ENCODE measurements at places on chromosomes 4 and X.

DNA sequence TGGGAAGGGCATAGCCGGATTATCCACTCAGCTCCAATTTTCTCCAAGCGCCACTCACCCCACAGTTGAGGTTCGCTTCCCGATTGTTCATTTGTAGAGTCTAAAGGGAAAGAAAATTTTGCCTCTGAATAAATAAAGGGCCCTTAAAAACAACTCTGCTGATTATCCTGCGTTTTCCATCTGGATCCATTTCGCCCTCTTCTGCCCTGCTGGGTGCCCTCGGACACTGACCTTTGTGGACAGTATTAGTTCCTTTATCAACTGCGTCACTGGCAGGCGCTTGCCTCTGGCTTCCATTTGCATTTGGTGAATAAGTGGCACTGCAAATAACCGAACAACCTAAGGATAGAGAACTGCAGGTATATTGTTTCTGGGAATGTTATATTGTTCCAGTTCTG, 10.1 kb downstream of the GSX2 start:
- no peak for DNase-seq

DNA sequence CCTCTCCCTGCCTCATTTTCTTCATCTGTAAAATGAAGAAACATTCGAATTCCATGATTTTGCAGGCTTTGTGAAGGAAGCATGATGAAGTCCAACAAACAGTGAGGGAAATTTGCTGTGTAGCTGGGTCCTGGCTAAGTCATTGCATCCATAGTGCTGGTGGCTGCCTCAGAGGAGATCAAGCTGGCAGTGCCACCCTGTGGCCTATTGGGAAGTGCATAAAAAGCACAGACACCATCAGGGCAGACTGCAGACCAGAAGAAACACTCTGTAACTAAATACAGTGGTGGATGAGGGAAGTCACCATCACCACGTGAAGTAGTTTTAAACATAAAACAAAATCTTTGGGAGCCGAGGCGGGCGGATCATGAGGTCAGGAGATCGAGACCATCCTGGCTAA, 40.7 kb upstream of the DDX3X start:
- no peak for DNase-seq

- DNase-seq, result no peak
These were observed 55.2 kb downstream of the TRIML1 start for GRCh38 chr4:188194421-188194820.

DNA sequence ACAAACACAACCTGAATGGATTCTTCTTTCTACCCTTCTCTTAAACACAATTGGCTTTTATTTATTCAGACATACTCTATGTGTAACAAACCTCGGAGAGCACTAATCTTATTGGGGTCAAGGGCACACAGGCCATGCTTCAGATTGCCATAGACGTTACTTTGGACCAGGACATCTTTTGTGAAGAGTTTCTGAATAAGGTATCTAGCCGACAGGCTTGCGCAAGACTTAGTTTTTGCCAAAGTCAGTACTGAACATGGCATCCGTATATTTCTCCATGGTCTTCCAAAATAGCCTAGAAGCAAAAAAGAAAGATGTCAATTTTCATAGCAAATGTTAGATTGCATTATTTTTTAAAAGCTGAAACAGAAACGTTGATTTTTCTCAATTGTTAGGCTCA, 49.8 kb downstream of the BEND2 start:
- no peak for DNase-seq

DNA sequence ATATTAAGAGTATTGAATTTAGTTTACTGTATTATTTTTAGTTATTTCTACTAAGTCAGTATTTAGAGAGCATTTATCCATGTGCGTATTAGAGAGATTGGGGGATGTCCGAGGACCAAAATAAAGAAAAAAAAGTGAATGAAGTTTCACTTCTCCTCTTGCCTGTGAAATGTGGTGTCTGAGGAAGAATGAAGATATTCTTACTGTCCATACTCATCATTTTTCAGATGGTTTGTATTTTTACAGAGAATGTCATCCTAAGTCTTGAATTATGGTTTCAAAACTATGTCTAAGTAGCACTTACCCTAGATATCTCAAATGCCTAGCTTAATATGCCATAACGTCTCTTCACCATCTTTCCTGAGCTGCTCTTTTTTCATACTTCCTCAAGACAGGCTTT, 854.3 kb downstream of the C4orf33 start:
- DNase-seq, result no peak

DNA sequence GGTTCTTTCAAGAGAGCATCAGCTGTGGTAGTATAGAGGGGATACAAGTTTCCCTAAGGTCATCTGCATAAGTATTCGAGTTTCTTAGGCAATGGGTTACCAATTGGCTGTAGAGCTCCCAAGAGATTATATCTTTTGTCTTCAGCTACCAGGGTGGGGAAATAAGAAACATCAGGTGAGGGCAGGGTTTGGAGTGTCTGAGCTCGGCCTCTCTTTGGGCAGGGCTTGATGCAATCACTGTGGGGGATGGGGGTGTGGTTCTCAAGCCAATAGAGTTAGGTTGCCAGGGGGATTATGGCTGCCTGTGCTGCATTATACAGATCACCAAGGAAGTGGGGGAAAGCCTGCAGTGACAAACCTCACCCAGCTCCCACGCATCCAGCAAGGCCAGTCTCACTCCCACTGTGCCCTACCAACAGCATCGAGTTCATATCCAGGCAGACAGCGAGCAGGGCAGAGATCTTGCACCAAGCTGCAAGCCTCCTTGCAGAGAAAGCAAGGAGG, 172.1 kb upstream of the MAGEE2 start:
- no peak for DNase-seq

DNA sequence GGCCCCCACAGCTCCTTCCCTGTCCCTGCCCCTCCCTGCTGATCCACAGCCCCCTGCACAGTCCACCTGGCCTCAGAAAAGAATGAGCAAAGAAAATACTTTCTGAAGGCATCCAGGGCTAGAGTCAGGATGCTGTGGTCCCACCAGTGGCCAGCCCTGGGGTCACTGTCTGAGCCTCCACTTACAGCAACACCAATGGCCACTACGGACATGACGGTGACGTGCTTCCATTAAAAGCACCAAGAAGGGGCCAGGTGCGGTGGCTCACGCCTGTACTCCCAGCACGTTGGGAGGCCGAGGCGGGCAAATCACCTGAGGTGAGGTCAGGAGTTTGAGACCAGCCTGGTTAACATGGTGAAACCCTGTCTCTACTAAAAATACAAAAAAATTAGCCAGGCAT, 4.0 kb downstream of the JAKMIP1 start:
- DNase-seq, result no peak

DNA sequence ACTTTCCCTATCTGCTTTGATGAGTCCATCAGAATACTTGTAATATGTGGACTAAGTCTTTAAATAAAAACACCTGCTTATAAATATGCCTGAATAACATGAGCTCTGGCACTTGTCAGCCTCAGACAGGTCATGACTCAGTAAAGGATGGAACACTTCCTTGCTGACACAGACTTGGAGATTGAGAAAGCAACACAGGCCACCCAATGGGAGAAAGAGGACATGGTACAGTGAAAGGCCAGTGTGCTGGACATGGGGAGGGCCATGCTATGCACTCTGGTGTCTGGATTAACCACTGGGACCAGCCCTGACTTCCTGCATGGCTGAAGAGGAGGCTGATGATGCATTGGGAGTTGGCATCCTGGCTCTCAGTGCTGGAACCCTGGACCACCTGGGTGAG, 149.5 kb downstream of the DHRSX start:
- DNase-seq, result no peak

DNA sequence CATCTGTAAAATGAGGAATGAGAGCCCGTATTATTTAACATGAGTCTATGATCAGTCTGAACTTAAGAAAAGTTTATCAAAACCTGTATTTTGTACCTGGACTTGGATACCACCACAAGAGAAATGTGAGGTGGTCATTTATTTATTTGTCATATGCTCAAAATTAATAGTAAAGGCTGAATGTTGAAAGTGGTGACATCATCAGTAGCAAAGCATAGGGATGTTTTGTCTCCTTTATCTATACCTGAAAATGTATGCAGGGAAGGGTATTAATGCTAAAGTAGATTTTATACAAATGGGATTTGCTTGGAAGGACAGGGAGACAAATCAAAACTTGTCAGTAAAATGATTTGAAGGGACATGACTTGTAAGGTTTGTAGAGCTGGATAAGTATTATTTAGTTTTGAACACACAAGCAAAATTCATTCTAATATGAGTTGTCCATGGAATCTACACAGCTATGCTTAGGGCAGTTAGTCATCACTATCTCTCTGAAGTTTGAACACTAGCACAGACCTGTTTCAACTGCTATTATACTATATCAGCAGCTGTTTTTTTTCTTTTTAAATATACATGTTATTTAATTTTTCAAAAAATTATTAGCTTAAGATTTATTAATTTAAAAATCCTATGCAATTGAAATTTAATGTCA, 52.4 kb upstream of the GUCY1A1 start:
- DNase-seq, result no peak

- no peak for DNase-seq
These were observed 56.0 kb downstream of the RAI2 start for GRCh38 chrX:17805120-17805519.

DNA sequence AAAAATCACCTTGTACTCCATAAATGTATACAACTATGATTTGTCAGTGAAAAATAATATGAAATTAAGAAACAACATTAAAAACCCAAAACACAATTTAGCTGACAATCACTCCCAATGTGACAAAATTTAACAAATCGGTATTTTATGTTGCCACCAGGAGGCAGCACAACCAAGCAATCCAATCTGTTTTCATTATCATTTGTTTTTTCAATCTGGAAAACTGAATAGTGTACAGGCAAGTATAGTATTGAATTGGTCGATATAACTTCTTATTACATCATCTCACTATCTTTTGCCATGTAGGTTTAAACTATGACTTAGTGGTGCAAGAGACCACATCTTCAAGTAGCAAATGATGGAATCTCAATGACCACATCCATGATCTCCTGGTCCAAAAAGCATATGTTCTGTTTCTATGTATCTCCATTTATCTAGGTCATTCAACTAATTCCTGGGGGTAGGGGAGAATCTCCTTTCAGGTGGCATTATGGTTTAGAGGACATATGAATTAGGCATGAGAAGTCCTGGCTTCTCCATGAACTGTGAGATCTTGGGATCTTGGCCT, 112.9 kb upstream of the AGA start:
- DNase-seq, result no peak

DNA sequence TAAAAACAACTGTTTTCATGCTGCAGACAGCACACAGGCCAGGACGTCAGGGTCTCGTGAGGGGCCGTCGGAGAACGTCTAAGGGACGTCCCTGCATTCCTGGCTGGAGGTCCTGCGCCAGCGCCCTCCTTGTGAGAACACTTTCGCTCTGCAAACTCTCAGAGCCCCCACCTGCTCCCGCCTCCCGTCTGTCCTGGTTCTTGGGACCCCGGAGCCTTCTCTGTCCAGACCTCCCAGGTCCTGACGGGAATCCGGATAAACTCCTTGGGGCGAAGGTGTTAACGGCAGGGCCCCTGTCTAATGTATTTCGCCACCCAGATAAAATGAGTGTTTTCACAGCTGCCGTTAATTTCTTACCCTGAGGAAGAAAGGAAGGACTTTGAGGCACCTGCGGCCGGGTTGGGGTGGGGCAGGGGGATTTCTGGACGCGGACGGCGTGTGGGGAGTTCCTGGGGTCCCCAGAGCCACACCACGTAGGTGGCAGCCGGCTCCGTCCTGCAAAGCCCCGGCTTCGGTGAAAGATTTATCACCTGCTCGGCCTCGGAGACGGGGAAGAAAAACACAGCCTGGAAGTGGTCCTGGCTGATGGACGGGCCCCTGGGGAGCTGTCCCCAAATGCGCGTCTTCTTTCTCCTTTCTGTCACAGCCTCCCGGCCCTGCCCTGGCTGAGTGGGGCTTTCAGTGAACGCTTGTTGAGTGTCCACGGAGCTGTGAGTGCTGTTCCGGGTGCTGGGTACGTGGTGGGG, 35.1 kb upstream of the PPP2R3B start:
- no peak for DNase-seq

DNA sequence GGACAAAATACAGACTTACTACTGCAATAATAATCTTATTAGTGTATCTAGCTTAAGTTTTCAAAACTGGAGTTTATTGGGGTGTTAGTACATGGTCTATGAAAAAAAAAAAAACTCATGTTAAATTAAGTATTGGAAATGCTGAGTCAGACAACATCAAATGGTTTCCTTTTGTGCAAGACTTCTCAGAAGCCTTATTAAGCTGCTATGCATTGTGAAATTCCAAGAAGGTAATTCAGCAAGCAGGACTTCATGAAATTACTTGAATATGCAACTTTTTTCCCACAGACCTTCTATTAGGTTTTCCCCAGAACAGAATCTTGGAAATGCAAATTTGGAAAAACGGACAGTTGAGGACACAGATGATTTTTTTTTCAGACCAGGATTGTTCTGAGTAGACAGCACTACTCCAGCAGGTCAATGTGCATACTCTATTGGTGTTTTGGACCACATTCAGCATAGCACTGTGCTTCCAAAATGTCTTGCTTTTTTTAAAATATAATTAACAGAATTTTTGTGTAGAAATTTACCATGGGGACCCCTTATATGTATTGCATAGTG, 568.8 kb upstream of the TENM3 start:
- no peak for DNase-seq

DNA sequence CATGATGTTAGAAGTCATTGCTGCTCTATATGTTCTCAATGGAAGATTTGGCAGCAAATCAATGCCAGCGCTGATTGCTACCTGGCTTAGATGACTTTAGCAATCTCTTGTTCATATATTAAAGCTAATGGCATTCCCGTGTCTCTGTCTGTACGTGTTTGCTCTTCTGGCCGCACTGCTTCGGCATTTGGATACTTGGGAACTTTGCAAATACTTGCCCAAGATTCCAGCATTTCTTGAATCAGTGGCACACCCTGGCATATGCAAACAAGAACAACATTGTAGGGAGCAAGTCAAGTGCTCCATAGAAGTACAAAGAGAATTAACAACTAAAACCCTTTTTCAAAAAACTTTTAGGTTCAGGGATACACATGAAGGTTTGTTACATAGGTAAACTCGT, 128.9 kb upstream of the TMEM164 start:
- DNase-seq, result no peak

- DNase-seq, result no peak
These were observed 15.4 kb upstream of the CDKL5 start for GRCh38 chrX:18410038-18410437.

- DNase-seq, result no peak
These were observed 300.5 kb downstream of the FGF13 start for GRCh38 chrX:138411048-138411447.

- DNase-seq, result no peak
These were observed 102.9 kb downstream of the COX18 start for GRCh38 chr4:72966652-72967051.

DNA sequence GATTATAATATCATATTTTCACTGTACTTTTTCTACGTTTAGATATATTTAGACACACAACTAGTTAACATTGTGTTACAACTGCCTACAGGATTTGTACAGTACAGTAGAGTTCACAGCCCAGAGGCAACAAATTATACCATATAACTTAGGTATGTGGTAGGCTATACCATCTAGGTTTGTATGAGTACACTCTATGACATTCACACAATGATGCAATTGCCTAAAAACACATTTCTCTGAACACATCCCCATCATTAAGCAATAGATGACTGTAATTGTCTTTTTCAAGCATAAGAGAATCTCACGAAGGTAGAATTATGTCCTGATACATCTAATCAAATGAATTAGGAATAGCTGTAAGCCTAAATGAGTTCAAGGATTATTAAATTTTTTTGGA, 12.3 kb upstream of the TIGD2 start:
- DNase-seq, result no peak

GRCh38 chr4:33390976-33391375, 2670.8 kb downstream of the PCDH7 start:
- no peak for DNase-seq
